ENCODE measurements at places on chromosomes 2 and 18. TPM values are rescaled to one million over a fixed set of nuclear protein-coding genes. Genes with fewer than 3 reads are reported as not detected.

The COLEC11 gene
- 0.66 TPM for total RNA-seq

The DNAJC27 gene
- total RNA-seq: 12.8 TPM

The PLGLB1 gene
- total RNA-seq: not detected

The MAPK4 gene
- total RNA-seq: 1.4 TPM

The FAM110C gene
- 0.84 TPM for total RNA-seq

The VSNL1 gene
- 0.63 TPM for total RNA-seq

The NR4A2 gene
- total RNA-seq: 19.5 TPM

GRCh38 chr18:34322365-34323289 is 97.9 kb upstream of the NOL4 start:
- no peak for DNase-seq

DNA sequence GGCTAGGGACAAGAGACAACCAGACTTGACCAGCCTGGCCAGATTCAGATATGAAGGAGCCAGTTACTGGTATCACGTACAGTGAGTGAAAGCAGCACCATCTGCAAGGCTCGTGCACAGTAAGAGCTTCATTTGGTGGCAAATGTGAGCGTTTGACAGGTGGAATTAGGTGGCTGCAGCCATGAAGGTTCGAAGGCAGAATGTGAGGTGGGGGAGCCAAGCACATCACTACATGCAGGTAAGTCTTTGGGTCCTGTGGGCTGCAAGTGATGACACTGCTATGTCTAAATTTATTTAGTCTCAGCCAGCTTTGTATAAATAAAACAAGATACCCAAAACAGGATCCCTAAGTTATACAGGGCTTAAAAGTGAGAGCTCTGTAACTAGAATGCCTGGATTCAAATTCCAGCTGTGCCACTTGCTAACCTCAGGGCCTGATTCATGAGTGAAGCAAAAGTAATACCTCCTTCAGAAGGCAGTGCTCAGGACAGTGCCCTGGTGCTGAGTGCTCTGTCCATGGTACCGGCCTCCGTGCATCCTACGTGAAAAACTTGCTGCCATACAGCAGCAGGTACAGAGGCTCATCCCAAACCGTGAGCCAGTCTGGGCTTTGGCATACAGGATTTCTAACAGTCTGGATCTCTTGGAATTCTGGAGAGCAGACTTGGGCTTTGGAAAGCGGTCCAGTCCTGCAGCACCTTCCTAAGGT is 18.6 kb downstream of the DDX18 start:
- DNase-seq: no peak

- no peak for DNase-seq
These were observed 66.6 kb upstream of the ID2 start for GRCh38 chr2:8615252-8615575.

DNA sequence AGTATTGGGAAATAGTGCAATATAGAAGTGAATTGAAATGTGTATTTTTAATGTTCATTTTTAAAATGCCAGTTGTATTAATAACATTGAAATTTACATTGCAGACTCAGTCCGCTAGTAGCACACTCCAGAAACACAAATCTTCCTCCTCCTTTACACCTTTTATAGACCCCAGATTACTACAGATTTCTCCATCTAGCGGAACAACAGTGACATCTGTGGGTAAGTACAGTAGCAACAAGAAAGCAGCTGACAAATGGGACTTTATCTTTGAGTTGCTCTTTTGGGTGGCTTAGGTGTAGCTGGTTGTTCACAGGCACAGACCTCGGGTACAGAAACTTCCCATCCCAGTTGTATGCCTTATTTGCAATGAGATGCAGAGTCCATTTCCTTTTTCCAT is 118.2 kb upstream of the IL1R2 start:
- no peak for DNase-seq

DNA sequence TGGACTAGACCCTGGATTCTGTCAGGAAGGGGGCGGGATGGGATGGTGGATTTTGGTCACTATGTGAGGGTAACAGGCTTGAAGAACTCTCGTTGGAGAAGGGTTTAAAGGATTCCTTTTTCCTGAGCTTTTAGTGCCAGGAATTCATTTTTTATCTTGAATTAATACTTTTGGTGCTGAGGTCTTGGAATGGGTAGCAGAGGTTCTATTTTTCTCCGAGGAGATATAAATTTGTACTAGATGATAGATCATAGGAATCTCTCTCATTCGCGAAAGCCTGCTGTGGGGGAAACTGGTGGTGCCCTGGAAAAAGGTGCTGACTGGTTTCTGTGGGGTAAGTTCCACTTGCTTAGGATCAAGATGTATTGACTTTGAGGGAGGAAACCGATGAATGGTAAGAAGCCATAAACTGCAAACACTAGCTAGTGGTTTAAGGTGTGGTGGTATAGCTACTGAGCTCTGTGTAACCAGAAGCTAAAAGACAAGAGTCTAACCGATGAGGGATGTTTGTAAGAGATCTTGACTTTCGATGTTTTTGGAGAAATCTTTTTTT is 706 bp downstream of the AGPS start:
- no peak for DNase-seq

- DNase-seq: no peak
These were observed 149.3 kb downstream of the PIEZO2 start for GRCh38 chr18:11000071-11000470.

DNA sequence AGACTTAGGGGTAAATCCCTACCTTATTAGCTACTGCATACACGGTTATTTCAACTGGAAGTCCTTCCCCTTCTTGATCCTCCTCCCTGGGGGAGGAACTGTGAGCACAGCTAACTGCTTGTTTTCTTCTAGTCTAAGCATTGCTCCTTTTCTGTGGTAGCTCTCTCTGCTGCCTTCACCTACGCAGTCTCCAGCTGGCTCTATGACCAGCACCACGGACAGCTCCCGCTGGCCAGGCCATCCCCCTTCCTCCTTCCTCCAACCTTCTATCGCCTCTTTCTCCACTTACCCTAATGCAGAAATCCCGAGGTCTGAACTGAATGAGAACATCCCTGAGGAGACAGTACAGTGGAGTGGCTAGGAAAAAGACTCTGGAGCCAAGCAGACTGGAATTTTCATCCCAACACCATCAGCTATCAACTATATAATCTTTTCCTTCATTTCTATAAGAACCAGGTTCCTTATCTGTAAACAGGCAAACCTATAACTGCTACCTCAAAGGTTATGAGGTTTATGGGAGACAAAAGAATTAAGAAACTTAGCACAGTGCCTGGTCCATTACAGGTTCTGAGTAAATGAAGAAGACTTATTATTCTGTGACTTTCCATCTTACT is 4.7 kb upstream of the CFAP65 start:
- no peak for DNase-seq

DNA sequence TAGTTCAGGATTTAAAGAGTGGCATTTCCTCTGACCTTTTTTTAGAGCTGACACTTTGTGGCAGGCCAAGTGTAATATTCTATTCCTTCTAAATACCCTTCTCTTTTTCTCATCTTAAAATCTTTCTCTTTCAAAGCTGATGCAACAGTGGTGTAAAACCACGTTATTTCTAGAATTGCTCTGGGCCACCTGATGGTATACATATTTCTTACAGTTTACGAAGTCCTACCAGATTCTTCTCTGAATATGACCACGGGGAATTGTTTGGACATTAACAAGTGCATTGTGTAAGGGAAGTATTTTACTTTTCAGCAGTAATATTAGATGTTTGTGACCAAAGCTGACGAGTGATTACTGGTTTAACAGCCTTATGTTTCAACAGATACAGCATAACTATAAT is 109.9 kb downstream of the PTPRM start:
- DNase-seq: no peak

DNA sequence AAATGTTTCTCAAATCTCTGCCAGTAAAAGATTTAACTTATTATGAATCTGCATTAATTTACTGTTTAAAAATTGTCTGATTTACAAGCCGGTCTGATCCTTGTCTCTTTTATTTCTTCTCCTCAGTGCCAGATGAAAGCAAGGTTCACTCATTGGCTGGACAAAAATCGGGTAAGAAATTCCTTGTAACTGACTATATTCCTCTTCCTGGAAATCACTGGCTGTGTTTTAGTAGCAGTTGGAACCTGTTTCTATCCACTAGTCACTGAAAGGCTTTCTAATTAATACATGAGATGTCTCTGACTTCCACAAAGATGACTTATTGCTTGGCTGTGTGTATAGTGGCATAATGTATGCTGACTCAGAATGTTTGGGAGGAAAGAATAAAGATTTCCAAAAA is 436.6 kb upstream of the NRP2 start:
- no peak for DNase-seq

GRCh38 chr2:144847347-144848080 is 327.6 kb upstream of the ZEB2 start:
- DNase-seq: no peak

- DNase-seq: no peak
These were observed 443.6 kb upstream of the HNRNPA3 start for GRCh38 chr2:176769021-176769420.

GRCh38 chr2:97068074-97068473 is 26.6 kb downstream of the FAHD2B start:
- no peak for DNase-seq
